Renal cortex interstitium (tissue), 15 donors: ENCODE measurements at places on chromosomes 11 and 22. TPM values are rescaled to one million over a fixed set of nuclear protein-coding genes. Genes with fewer than 3 reads are reported as not detected.

The ACTN3 gene
- 0.49 TPM for polyA plus RNA-seq

The PAX6 gene
- 0.06 TPM for polyA plus RNA-seq

DNA sequence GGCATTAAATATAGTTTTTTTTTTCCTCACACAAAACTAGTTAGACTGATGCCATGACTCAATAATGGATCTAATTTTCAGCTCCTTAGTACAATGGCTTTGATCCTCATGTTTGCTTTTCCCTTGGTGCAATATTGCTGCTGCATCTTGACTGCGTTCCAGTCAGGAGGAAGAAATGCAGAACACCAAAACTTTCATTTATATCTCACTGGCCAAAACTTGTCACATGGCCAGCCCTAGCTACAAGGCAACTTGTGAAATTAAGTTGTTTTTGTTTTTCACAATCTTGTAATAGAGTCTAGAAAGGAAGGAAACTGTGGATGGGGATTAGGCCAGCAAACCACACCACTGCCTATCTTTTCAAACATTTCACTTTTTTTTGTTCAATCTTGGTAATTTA lies 36.7 kb downstream of the SMC1B start:
- no peak for DNase-seq

DNA sequence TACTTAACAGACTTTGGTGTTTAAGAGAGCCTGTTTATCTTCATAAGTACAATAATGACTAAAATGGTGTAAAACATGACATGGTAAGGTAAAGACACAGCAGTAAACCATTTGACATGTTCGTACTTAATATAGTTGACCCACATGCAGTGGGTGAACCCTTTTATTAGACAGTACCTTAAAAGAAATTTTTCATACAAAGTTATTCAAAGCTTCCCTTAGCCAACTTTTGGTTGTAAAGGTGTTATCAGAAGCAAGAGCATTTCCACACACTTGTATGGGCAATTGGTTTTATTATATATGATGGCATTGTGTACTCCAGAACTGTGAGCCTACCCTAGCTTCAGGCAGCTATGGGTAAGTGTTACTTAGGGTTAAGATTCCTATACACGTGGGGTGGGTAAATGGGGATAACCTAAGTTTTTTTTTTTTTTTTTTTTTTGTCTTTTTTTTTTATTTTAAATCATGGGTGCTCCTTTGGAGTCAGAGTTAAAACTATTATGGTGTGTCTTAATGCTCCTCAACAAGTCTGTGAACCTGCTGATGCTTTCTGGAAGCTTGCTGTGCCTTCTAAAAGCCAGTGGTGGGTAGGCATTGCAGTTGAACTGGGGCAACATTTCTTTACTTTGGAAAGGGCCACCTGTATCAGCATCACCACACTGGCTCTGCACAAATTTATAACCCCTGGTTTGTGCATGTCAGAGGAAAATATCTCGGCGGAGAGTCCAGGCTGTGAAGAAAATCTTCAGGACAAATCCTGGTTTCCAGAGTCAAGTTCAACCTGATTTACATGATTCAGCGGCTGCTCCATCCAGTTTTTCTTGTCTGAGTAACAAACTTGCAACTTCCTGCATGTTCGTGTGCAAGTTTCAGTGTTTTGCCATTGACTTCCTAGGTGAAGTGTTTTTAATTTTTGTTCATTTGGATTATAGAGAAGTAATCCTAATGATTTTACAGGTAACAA lies 3.3 kb downstream of the PCF11 start:
- no peak for DNase-seq

GRCh38 chr22:20456064-20456721 lies 18.6 kb upstream of the SCARF2 start:
- peak; percentile 69 for DNase-seq

- DNase-seq: no peak
Observed at GRCh38 chr11:115775846-115776245, 271.6 kb upstream of the CADM1 start.

DNA sequence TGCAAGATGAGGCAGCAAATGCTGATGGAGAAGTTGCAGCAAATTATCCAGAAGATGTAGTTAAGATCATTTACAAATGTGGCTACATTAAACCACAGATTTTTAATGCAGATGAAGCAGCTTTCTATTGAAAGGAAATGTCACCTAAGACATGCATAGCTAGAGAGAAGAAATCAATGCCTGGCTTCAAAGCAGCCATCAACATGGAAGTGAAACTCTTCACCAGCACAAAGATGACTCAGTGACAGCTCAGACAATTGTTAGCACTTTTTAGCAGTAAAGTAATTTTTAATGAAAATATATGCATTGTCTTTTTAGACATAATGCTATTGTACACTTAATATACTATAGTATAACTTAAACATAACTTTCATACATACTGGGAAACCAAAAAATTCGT lies 71.4 kb downstream of the FANCF start:
- DNase-seq: no peak

GRCh38 chr11:72573072-72573854 lies 101.0 kb downstream of the PDE2A start:
- no peak for DNase-seq

DNA sequence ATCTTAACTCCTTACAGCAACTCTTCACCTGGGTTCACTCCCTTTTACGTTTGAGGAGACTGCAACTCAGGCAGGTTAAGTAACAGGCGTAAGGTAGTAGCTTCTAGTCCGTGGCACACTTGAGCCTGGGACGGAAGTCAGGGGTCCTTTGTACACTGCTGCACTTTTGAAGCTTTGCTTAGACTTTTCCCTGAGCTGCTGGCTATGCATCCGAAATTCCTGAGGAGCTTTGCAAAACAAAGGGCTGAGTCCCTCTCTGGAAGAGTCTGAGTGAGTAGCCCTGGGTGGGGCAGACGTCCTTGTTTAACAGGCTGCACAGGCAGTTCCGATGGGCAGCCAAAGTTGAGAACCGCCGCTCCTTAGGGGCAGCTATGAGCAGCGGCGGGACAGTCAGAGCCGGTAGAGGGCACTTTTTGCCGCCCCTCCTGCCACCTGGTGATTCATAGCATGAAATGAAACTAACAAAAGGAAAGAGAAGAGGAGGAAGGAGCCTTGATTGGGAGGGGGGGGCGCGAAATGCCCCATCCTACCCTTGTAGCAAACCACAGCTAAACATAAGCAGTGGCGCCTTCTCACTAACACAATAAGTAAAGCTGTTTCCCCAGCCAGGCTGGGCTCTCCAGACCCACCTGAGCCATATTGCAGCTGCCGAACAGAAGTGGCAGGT lies 1.4 kb downstream of the TMEM109 start:
- no peak for DNase-seq

- no peak for DNase-seq
Observed at GRCh38 chr11:114782650-114783310, 104.5 kb downstream of the NXPE2 start.

- peak; percentile 81 for DNase-seq
Observed at GRCh38 chr22:37676736-37677492, 1.5 kb downstream of the LGALS1 start.
